Uterus (tissue), 4 donors: ENCODE measurements at places on chromosomes 2 and 18.

DNA sequence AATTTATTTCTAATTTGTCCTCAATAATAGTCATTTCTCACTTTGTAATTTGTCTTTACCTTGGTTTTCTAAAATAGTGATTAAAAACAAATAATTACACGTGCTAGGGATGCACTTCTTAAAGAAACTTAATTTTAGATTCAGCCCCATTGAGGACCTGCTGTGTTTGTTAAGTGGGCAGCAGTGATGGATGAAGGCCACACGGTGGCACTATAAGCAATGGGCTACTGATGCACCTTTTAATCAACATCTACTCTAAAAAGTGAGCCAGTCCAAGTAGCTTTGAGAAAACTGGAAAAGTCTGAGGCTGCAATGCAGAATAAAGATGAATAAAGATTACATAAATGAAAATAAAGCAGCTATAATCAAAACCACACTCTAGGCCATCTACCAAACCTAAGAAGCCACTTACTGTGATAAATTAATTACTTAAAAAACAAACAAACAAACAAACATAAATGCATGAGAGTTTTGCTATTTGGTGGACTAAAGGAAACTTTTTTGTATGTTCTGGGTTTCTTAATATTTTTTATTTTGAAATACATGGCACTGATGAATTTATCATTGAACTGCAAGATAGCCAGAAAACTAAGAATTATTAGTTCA lies 89.3 kb downstream of the PDE11A start:
- no peak for DNase-seq

- no peak for DNase-seq
Measured at GRCh38 chr2:63465633-63466032, 122.6 kb downstream of the WDPCP start.

DNA sequence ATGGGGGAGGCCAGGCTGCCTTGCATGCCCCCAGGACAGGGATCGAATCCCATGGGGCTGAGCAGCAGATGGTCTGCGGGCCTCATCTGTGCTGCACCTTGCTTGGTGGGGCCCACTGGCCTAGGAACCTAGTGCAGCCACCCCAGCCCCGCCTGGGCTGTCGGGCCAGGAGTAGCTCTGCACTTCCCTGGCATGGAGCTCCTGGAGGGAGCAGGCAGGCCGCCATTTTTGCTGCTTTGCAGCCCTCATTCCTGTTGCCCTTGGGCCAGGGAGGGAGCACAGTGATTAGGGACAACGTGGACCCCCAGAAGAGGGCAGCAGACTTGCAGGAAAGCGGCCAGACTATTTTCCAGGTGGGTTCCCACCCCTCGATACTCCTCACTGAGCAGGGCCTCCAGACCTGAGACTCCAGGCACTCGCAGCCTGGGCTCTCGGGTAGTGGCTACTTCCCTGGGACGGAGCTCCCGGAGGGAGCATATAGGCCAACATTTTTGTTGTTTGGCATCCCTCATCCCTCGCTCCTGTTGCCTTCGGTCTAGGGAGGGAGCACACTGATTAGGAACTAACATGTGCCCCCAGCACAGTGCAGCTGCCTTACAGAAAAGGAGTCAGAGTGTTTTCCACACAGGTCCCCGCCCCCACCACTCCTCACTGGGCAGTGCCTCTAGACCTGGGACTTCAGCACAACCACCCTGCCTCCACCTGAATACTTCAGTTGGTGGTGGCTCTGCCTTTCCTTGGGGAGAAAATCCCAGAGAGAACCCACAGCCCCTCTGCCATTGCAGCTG lies 99.5 kb downstream of the MAIP1 start:
- no peak for DNase-seq

- DNase-seq, result no peak
Measured at GRCh38 chr2:165240916-165241315, 1.7 kb downstream of the SCN2A start.

DNA sequence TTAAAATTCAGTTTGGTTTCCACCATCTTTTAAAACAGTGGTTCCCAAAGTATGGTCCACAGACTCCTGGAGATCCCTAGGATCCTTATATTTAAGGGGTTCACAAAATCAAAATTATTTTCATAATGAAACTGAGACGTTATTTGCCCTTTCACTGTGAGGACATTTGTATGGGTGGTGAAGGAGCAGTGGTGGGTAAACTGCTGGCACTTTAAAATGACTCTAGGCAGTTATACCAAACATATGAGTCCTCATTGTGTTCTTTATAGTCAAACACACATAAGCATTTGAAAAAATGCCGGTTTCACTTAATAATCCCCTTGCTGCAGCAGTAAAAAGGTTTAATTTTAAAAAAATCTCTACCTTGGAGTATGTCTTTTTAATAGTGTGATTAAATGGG lies 7.2 kb downstream of the SMAD4 start:
- no peak for DNase-seq

DNA sequence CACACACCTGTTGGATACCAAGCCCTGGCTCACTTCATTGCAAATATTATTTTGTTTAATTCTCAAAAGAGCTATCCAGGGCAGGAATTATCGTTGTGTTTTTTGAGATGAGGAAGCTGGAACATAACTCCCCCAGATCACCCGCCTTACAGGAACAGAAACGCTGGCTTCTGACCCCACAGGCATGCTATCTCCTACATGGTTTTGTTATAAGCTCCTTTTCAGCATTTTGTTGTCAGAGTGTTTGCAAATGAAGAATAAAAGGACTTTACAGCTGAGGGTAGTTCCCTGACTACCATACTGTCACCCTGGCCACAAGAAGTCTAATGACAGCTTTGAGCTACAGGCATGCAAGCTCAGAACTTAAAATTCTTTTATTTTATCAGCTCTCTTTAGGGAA lies 62.0 kb upstream of the MRPS9 start:
- DNase-seq, result no peak

GRCh38 chr2:221752781-221753180 lies 180.7 kb upstream of the EPHA4 start:
- DNase-seq, result no peak

- DNase-seq, result no peak
Measured at GRCh38 chr2:181614874-181615638, 41.8 kb downstream of the CERKL start.

- no peak for DNase-seq
Measured at GRCh38 chr2:226643030-226643945, 156.3 kb downstream of the IRS1 start.
